ENCODE measurements at places on chromosomes 6 and 20. TPM values are rescaled to one million over a fixed set of nuclear protein-coding genes. Genes with fewer than 3 reads are reported as not detected.

Gene SGK1
- 12.0 TPM for total RNA-seq

Gene GRM1
- 0.11 TPM for total RNA-seq

Gene IL20RA
- 12.2 TPM for total RNA-seq

Gene HSPA1L
- total RNA-seq, result 0.98 TPM

Gene CDH26
- 0.27 TPM for total RNA-seq

Gene OR12D2
- total RNA-seq, result not detected

Gene RAB44
- total RNA-seq, result 0.08 TPM

Gene TOX2
- 6.1 TPM for total RNA-seq

Gene ADGRB3
- 0.98 TPM for total RNA-seq

Gene ECT2L
- total RNA-seq, result not detected

Gene RFX6
- total RNA-seq, result 1.6 TPM

Gene SLC13A3
- 0.25 TPM for total RNA-seq

Gene FRK
- 27.1 TPM for total RNA-seq

Gene NRN1
- 1.6 TPM for total RNA-seq

Gene CD83
- 2.8 TPM for total RNA-seq

Gene HLA-DRB1
- 39.3 TPM for total RNA-seq

Gene C20orf96
- 7.9 TPM for total RNA-seq

Gene SYNCRIP
- total RNA-seq, result 87.7 TPM

Gene DEFB127
- not detected for total RNA-seq

Gene FOXC1
- 1.5 TPM for total RNA-seq

Gene SLC29A1
- 17.0 TPM for total RNA-seq

Gene TREML1
- total RNA-seq, result not detected

Gene ADGB
- total RNA-seq, result 0.57 TPM

Gene UBR2
- 33.0 TPM for total RNA-seq

Gene LPA
- not detected for total RNA-seq

Gene TREM2
- 0.88 TPM for total RNA-seq

Gene HINT3
- 17.1 TPM for total RNA-seq

Gene PCK1
- total RNA-seq, result 272 TPM

Gene GINS1
- total RNA-seq, result 5.4 TPM

Gene GLP1R
- not detected for total RNA-seq
